ENCODE measurements at places on chromosomes 3 and 15. TPM values are rescaled to one million over a fixed set of nuclear protein-coding genes. Genes with fewer than 3 reads are reported as not detected.
A peak's percentile ranks its signal among the peaks of the same experiment; 100 is the strongest.

DNA sequence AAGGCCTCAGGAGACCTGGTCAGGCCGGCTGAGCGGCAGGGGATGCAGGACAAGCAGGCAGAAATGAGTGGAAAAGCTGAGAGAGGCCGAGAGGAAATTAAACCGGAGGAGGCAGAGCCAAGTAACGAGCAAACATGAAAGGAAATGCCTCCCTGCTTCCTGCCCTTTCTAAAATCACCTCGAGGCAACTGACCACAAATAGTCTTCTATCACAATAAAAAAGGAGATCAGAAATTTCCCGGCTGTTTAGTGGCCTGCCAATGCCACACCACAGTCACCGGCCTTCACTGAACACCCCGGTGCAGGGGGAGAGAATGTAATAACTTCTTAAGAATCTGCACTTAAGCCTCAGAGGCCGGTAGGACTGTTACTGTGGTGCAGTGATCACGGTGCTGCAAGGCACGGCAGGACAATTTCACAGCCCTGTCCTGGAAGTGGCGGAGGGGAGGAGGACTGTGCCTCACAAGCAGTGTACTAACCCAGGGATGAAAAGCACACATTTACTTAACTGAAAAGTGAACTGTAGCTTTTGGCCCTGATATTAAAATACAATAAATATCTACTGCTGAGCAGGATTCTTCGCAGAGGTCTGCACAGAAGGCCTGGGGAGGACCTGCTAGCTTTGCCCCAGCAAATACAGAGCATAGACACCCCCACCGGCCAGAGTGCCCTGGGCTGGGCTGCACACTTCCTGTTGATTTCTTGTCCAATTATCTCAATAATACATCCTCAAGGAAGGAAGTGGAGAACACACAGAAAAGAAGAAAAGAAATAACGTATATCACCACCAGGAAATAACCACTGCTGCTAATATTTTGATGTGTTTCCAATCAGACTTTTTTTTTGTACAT, 183.5 kb upstream of the NSMCE3 start:
- H3K36me3 ChIP-seq, result no peaks in the 10 kb centered on the region
- H3K4me1 ChIP-seq, result no peaks in the 10 kb centered on the region
- DNase-seq, result no peak
- H3K27me3 ChIP-seq, result no peaks in the 10 kb centered on the region
- H3K27ac ChIP-seq, result no peak overlapping the region
- H3K4me3 ChIP-seq, result no peak overlapping the region

DNA sequence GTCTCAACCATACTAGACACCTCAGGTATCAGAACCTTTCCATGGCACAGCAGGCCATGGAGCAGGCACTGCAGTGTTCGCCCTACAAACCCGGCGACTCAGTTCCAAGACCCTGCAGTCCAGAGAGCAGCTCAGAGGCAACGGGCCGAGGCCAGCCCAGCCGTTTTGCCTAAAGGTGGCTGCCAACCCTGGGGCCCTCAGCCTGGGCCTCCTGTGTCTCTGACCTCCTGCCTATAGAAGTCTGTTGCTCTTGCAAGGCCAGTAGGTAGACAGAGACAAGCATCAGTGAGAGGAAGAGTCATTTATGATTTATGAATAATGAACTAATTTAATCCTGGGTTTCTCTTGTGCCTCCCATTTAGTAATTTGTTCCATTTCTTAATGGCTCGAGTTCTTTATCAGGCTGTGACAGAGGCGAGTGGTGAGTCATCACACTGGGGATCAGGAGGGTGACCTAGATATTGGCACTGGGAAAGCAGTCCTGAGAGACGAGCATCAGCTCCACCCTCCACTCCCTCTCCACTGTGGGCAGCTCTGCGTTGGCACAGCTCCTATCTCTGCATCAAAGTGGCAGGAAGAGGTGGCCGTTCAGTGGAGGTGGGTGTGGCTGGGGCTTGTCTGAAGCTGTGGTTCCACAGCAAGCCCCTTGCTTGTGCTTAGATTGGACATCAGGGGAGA, 79.8 kb downstream of the ABHD5 start:
- peak; percentile 15 for DNase-seq
- no peak overlapping the region for H3K4me3 ChIP-seq
- H3K27ac ChIP-seq, result peak overlapping the region; percentile 44
- no peaks in the 10 kb centered on the region for H3K36me3 ChIP-seq
- no peaks in the 10 kb centered on the region for H3K27me3 ChIP-seq
- H3K4me1 ChIP-seq, result peaks cover 16% of the 10 kb centered on the region

- DNase-seq, result no peak
- no peak overlapping the region for H3K4me3 ChIP-seq
- no peaks in the 10 kb centered on the region for H3K27me3 ChIP-seq
- H3K4me1 ChIP-seq, result no peaks in the 10 kb centered on the region
Observed at GRCh38 chr3:4887177-4887576, 92.1 kb upstream of the BHLHE40 start.

DNA sequence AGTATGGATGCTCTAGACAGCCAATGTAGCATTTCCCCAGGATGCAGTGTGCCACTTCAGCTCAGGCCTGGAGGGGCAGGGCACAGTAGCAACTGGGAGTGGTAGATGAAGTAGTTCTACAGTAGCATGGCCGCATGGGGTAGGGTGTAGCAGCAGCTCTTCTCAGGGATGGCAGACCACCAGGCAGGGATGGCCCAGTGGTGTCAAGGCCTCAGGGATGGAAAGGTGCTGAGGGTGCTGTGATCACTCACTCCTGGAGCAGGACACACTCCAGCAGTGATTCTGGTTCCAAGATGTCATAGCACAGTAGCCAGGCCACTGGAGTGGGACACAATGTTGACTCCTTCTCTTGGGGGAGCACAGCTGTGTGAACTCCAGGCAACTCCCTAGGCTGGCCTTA, 210.9 kb upstream of the LYSMD4 start:
- H3K36me3 ChIP-seq, result no peaks in the 10 kb centered on the region
- no peak overlapping the region for H3K4me3 ChIP-seq
- DNase-seq, result no peak
- no peaks in the 10 kb centered on the region for H3K27me3 ChIP-seq

GRCh38 chr3:172776049-172776717, 25.7 kb downstream of the ECT2 start:
- no peaks in the 10 kb centered on the region for H3K27me3 ChIP-seq
- H3K27ac ChIP-seq, result no peak overlapping the region
- no peak overlapping the region for H3K4me3 ChIP-seq
- H3K4me1 ChIP-seq, result no peaks in the 10 kb centered on the region
- no peaks in the 10 kb centered on the region for H3K36me3 ChIP-seq

GRCh38 chr15:56869573-56869972, 48.9 kb upstream of the TCF12 start:
- H3K27ac ChIP-seq, result no peak overlapping the region
- DNase-seq, result no peak
- no peaks in the 10 kb centered on the region for H3K36me3 ChIP-seq
- no peak overlapping the region for H3K4me3 ChIP-seq

GRCh38 chr3:138875096-138875753, 40.5 kb upstream of the PIK3CB start:
- H3K4me1 ChIP-seq, result no peaks in the 10 kb centered on the region
- H3K36me3 ChIP-seq, result no peaks in the 10 kb centered on the region
- H3K27ac ChIP-seq, result no peak overlapping the region
- H3K27me3 ChIP-seq, result no peaks in the 10 kb centered on the region
- H3K4me3 ChIP-seq, result no peak overlapping the region

- no peak overlapping the region for H3K4me3 ChIP-seq
- no peaks in the 10 kb centered on the region for H3K36me3 ChIP-seq
- no peaks in the 10 kb centered on the region for H3K27me3 ChIP-seq
- no peak overlapping the region for H3K27ac ChIP-seq
- DNase-seq, result no peak
- peaks cover 15% of the 10 kb centered on the region for H3K4me1 ChIP-seq
Observed at GRCh38 chr3:14199641-14200040, 21.0 kb downstream of the LSM3 start.

GRCh38 chr3:166367947-166368533, 530.8 kb upstream of the BCHE start:
- H3K4me3 ChIP-seq, result no peak overlapping the region
- DNase-seq, result no peak
- H3K27me3 ChIP-seq, result no peaks in the 10 kb centered on the region
- H3K36me3 ChIP-seq, result no peaks in the 10 kb centered on the region
- no peak overlapping the region for H3K27ac ChIP-seq
- H3K4me1 ChIP-seq, result no peaks in the 10 kb centered on the region

DNA sequence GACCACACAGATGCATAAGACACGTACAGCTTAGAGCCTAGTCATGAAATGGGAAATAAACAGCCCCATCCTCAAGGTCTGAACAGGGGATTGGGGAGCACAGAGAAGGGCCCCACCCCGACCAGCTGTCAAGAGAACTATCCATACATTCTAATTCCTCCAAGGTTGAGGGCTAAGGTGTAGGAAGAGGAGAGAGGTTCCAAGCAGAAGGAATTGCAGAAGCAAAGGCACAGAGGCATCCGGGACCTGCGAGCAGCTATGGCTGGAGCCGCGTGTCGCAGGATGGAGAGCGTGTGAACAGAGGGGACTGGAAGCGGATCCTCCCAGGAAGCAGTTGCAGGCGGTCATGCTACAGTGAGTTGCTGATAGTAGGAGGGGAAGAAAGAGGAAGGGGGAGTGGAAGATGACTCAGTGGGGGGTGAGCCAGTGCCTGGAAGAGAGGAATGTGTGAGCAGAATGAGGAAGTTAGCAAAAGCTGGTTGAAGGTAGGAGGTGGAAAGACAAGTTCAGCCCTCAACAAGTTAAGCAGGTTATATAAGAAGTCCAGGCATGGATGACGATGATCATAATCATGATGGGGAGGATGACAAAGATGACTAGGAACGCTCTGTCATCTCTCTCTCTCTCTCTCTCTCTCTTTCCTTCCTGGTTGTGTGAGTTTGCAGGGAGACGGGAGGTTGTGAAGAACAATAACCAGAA, 89.7 kb downstream of the LIPC start:
- no peak overlapping the region for H3K4me3 ChIP-seq
- H3K36me3 ChIP-seq, result no peaks in the 10 kb centered on the region
- H3K27me3 ChIP-seq, result no peaks in the 10 kb centered on the region
- H3K27ac ChIP-seq, result no peak overlapping the region

GRCh38 chr3:55246033-55246432, 241.1 kb downstream of the WNT5A start:
- no peaks in the 10 kb centered on the region for H3K27me3 ChIP-seq
- H3K4me3 ChIP-seq, result no peak overlapping the region
- no peak for DNase-seq
- no peaks in the 10 kb centered on the region for H3K36me3 ChIP-seq

GRCh38 chr3:177783338-177783737, 586.1 kb upstream of the TBL1XR1 start:
- peaks cover 11% of the 10 kb centered on the region for H3K4me1 ChIP-seq
- H3K4me3 ChIP-seq, result no peak overlapping the region
- no peaks in the 10 kb centered on the region for H3K27me3 ChIP-seq
- no peaks in the 10 kb centered on the region for H3K36me3 ChIP-seq
- no peak for DNase-seq
- no peak overlapping the region for H3K27ac ChIP-seq

DNA sequence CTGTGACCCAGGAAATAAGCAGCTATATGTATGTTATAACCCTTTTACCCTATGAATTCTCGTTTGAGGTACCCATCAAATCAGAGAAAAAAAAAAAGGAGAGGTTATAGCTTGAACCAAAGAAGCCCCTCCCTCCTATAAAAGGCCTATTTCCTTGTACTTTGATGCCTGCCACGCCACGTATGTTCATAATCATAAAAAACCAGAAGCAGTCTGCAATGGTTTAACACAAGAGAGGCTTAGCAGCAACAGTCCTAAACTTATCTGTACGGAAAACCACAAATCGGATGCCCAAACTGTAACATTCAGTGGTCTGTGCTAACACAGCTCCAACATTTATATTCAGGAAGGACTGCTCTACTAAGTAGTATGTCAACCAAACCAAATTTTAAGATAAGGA, 21.2 kb downstream of the CCR8 start:
- H3K27me3 ChIP-seq, result no peaks in the 10 kb centered on the region
- H3K36me3 ChIP-seq, result no peaks in the 10 kb centered on the region
- no peak overlapping the region for H3K4me3 ChIP-seq
- H3K4me1 ChIP-seq, result peaks cover 2% of the 10 kb centered on the region

- no peaks in the 10 kb centered on the region for H3K4me1 ChIP-seq
- H3K4me3 ChIP-seq, result no peak overlapping the region
- no peaks in the 10 kb centered on the region for H3K36me3 ChIP-seq
- no peaks in the 10 kb centered on the region for H3K27me3 ChIP-seq
- no peak for DNase-seq
- no peak overlapping the region for H3K27ac ChIP-seq
Observed at GRCh38 chr3:133914839-133915600, 19.3 kb upstream of the RAB6B start.

The HRG gene
- 0.13 TPM for total RNA-seq
